ENCODE measurements at places on chromosomes 12 and 14. TPM values are rescaled to one million over a fixed set of nuclear protein-coding genes. Genes with fewer than 3 reads are reported as not detected.

The ZFYVE26 gene
- 0.95 TPM for polyA plus RNA-seq

The NFATC4 gene
- not detected for polyA plus RNA-seq

The CCDC175 gene
- polyA plus RNA-seq: not detected

GRCh38 chr14:68675233-68675577, 117.7 kb downstream of the ZFP36L1 start:
- no peak for DNase-seq

GRCh38 chr14:99693918-99694317, 9.8 kb downstream of the CYP46A1 start:
- no peak for DNase-seq

- no peak for DNase-seq
These were observed 12.5 kb downstream of the PRDM4 start for GRCh38 chr12:107748472-107748871.

DNA sequence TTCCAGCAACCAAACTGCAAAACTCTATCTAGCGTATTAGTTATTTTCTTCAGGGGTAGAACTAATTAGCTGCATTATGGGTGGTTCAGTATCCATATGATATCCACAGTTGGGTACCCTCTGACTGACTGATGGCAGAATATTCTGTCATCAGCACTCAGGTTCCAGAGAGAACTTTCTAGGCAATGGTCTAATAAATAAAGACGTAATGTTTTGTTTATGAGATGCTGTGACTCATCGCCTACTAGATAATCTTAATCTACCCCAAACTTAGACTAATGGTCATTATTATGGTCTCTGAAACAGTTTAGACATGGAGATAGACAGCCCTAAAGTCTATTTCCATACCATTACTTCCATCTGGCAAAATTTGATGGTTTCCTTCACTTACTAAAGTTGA, 220.1 kb downstream of the MED13L start:
- no peak for DNase-seq

DNA sequence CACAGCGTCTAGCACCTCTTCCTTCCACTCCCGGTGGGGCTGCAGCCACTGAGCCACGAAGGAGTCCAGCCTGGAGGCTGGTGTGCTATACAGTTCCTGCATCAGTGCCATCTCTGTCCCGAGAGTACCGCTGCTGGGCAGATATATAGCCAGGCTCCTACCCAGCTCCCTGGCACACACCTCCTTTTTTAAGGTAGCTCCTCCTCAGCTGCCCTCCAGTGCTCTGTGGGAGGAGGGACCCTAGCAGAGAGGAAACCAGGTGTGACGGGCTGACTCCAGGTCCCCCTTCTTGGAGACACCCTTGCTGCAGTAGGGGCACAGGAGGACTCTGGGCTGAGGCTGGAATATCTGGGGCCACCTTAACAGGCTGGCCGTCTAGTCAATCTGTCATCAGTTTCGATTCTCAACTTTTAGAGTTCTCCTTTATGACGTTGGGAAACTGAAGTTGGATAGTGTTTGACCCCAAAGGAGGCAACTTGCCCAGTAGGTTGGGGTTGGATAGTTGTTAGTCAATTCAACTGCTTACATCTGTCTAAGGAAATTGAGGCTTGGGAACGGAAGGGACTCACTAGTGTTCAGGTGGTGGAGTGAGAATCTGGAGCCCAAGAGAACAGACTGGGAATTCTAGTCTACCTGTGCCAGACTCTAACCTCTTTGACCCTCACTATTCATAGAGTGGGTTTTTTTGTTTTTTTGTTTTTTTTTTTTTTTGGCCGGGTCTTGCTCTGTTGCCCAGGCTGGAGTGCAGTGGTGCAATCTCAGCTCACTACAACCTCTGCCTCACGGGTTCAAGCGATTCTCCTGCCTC, at the start of gene OASL:
TSS of gene OASL (minus strand) at position 386 of the 808 bp plus-strand sequence. CDS start at position 111, 275 bp downstream.
- peak; percentile 62 for DNase-seq

GRCh38 chr12:27462151-27462694, 15.7 kb downstream of the SMCO2 start:
- no peak for DNase-seq

DNA sequence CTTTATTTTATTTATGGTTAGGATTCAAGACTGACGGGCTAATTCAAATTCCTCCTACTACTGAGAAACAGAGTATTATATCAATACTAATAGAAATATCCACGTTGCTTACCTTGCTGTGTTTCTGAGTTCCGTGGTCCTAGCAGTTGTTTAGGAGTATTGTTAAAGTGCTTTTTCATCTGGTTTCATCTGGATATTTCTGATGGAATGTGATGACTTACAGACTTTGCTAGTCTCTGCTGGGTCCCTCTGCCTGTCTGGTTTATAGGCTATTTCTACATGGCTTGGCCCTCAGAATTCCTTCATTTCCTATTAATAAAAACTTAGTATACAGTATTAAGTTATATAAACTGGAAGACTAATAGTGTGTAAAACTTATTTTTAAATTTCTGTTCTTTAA, at the start of gene SMCO3:
TSS of gene SMCO3 (minus strand) at position 169 of the 400 bp plus-strand sequence. CDS start 7,502 bp downstream, outside the sequence.
- DNase-seq: no peak

DNA sequence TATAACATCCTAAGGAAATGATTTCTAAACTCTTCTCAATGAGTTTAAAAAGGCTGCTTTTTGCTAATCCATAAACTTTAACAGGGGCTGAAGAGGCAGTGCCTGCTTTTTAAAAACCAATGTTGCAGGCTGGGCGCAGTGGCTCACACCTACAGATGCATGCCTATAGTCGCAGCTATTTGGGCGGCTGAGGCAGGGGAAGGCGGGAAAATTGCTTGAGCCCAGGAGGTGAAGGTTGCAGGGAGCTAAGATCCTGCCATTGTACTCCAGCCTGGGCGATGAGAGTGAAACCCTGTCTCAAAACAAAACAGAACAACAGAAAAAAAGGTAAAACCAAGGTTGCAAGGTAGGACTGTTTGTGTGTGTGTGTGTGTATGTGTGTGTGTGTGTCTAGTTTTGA, 531.2 kb downstream of the DIO2 start:
- DNase-seq: no peak
